ENCODE measurements at places on chromosomes 7 and 10. TPM values are rescaled to one million over a fixed set of nuclear protein-coding genes. Genes with fewer than 3 reads are reported as not detected.
A peak's percentile ranks its signal among the peaks of the same experiment; 100 is the strongest.

The ASAH2 gene
- 0.27 TPM for total RNA-seq

The KNDC1 gene
- 3.4 TPM for total RNA-seq

The PON2 gene
- total RNA-seq: 110 TPM

The CFAP58 gene
- total RNA-seq: 1.3 TPM

The MKX gene
- 37.7 TPM for total RNA-seq

The TRPV5 gene
- total RNA-seq: 0.31 TPM

The SHH gene
- 0.08 TPM for total RNA-seq

GRCh38 chr7:91046322-91047089 lies 217.7 kb upstream of the FZD1 start:
- no peak for ATAC-seq

DNA sequence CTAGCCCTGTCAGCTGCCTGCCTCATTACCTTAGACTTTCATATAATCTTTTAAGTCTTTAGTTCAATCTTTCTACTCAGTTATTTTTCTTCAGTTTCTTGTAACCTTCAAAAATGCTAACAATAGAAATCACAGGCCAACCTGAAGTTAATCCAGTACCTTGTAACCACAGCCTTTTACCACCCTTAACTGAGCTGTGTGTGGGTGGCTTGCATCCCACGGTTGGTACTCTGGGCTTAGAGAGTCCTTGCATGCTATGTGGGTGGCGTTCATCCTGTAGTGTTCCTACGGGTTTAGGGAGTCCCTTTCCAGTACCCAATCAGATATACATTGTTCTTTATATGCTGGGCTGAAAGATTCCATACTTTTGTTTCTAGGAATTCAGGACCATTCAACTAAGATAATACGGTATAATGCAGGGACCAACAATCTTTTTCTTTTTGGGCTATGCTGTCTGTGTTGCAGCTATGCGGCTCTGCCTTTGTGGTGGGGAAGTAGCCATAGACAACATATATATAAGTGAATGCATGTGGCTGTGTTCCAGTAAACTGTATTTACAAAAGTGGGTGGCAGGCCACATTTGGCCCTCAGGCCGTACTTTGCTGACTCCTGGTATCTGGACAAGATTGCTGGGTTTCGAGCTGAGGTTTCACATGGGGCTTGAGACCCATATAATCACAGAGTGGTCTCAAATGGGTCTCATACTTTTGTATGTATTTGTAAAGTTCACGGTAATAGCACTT lies 280.8 kb upstream of the LRGUK start:
- ATAC-seq: no peak

- ATAC-seq: no peak
These were observed 106.8 kb downstream of the ANK3 start for GRCh38 chr10:60282771-60283353.

- ATAC-seq: no peak
These were observed 27.5 kb upstream of the SMC3 start for GRCh38 chr10:110540031-110540430.

DNA sequence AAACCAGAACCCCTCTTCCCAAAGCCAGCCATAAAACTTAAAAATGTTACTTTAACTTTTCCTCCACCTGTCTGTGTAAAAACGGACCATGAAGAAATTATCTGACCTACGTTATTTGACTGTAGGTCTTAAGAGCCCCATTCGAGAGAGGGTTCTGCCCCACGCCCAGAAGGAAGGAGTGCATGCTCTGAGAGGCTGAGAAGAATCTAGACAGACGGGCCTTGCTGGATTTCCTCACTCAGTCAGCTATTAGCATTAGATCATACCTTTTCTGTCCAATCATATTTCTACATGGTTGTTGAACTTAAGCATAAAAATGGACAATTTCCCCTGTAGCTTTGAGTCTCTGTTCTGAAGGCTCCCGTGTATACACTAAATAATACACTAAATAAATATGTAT lies 38.1 kb upstream of the WDR11 start:
- ATAC-seq: no peak

DNA sequence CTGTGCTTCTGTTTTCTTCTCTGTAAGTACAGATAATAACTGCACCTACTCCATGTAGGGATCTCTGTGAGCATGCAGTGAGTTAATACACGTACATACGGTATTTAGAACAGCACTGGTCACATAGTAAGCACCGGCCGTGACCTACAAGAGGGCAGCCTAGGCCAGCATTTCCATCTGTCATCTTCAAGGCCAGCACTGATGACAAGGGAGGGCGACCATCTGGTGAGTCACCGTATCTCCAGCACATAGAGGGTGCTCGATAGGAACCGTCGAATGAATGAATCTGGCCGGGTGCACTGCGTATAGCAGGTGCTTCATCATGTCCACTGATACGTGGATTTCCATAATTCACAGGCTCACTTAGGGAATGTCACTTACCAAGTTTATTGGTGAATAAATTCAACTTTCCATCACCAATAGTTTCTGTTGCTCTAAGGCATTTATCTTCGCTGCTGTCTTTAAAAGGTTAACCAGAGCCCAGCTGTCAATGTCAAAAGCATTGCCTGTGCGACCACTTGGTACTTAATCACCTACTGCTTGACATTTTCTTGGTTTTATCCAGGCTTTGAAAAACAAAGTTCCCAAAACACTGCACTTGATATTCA lies 8.3 kb downstream of the NOD1 start:
- ATAC-seq: peak; percentile 26

DNA sequence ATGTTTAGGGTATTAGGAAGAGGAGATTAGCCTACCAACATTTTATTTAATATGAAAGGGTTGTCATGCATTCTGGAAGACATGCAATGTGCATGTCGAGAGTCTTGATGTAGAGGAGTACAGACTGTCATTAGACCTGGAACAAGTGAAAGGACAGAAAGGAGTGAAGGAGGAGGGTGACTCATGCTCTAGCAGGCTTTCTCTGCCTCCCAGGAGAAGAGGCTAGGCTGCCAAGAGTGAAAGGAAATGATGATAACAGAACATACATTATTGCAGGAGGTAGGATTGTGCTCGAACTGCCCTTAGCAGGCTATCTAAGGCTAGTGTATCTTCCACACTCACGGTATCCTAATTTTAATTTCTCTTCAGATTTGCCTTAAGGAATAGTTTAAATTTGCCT lies 228.8 kb downstream of the EXOC4 start:
- ATAC-seq: no peak

DNA sequence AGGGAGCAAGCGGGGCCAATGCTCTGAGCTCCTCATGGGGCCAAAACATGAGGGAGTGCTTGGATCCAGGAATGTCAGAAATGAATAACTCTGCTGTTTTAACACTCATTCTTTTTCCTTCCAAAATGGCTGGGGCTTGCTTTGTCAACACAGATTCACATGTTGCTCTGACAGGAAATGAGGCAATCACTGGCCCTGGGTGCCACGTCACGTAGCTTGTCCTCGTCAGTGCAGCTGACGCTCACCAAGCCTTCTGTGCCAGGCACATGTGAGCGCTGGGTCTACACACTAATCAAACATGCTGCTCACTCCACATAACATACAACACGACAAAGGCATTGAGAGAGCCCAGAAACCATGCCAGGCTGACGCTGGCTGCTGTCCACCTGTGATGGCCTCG lies 198.9 kb downstream of the WDR37 start:
- no peak for ATAC-seq

GRCh38 chr7:81789406-81790119 lies 19.7 kb upstream of the HGF start:
- ATAC-seq: no peak
